Activated CD4-positive, CD25-positive, alpha-beta regulatory T cell treated with anti-CD3 and anti-CD28 coated beads, Interleukin-2, amount 50 U/mL, for 72 hours (primary cell): ENCODE measurements at places on chromosomes 13 and 19.

- DNase-seq, result no peak
Observed at GRCh38 chr13:20637811-20638210, 65.7 kb upstream of the IL17D start.

DNA sequence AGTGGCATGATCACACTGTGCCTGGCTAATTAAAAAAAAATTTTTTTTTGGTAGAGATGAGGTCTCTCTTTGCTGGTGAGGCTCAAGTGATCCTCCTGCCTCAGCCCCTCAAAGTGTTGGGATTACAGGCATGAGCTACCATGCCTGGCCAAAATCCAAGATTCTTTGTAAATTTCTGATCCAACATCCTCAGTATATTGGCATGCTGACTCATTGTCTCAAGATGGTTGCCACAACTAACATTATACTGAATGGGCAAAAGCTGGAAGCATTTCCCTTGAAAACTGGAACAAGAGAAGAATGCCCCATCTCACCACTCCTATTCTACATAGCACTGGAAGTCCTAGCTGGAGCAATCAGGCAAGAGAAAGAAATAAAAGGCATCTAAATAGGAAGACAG, 100.0 kb downstream of the KLF5 start:
- DNase-seq, result no peak

- DNase-seq, result no peak
Observed at GRCh38 chr19:44879309-44880065, 11.6 kb upstream of the TOMM40 start.

- no peak for DNase-seq
Observed at GRCh38 chr13:100987948-100988347, 313.4 kb upstream of the TMTC4 start.

- no peak for DNase-seq
Observed at GRCh38 chr19:49911381-49912145, 14.9 kb upstream of the IL4I1 start.

DNA sequence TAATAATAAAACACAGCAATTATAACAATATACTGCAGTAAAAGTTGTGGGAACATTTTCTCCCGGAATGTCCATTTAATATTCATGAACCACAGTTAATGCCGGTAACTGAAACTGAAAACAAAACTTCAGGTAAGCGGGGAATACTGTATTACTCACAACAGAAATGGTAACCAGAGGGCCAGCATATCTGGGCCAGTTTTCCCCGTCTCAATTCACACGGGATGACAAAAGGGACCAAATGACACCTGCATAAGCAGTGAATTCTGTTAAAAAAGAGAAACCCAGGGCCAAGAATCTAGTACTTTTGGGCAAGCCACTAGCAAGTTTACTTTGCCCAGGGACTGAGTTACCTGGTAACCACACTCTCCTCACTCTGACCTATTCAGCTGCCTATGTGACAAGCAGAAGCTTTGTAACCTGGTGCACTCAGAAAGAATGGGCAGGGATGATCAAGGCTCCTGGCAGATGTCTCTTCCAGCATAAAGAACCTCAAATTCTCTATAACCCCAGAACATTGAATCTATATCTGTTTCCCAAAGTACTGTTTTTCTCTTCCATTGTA, 1171.2 kb downstream of the DIAPH3 start:
- no peak for DNase-seq

DNA sequence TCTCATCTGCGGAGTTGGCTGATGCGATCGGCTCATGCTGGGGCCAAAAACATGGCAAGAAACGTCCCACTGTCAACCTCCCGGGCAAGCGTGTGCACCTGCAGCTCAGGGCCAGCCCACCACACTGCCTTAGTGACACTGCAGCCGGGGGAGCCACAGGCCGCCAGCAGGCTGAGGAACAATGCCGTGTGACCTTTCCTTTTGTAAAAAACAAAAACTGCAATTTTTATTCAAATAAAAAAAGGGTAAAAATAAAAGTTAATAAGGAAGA, 18.8 kb upstream of the TMEM255B start:
- DNase-seq, result no peak

DNA sequence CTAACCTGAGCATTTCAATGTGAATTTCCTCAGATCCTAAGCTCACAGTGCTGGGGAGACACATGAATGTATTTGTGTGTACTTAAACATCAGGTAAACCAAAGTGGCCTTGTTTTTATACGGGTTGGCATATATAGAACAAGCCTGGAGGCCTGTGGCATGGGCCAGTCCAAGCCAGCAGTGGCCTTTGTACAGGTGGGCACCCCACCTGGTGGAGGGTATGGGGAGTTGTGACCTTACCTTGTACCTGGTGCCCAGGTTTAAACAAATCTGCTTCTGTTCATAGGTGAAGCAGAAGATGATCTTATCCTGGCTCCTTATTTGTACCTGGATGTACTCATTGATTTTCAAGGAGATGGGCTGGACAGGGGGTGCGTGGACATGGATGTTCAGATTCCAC, 71.0 kb downstream of the ERICH6B start:
- no peak for DNase-seq

GRCh38 chr13:106061781-106062180, 473.7 kb downstream of the EFNB2 start:
- DNase-seq, result no peak

DNA sequence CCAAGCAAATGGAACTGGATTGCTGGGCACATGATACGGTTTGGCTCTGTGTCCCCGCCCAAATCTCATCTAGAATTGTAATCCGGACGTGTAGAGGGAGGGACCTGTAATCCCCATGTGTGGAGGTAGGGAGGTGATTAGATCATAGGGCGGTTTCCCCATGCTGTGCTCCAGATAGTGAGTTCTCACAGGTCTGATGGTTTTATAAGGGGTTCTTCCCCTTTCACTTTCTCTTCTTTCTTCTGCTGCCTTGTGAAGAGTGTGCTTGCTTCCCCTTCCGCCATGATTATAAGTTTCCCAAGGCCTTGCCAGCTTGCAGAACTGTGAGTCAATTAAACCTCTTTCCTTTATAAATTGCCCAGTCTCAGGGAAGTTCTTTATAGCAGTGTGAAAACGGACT, 32.6 kb upstream of the MTIF3 start:
- no peak for DNase-seq

GRCh38 chr19:53664760-53665159, 33.0 kb downstream of the DPRX start:
- no peak for DNase-seq

DNA sequence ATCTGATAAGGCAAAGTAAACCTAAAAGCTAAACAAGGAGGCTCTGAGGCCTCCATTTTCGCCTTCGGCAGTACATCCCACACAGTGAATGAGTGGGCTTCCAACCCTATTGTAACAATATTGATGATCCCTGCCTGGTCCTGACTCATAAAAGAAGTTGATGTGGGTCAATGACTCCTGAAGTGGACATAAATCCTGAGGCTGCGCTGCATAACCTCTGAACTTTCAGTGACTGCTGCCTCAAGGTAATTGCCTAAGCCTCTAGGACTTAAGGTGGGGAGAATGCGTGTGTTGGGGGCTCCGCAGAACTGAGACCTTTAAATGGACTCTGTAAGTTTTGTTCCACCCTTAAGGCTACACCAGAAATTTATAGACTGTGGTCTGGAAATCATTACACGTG, 42.6 kb downstream of the SIAH3 start:
- no peak for DNase-seq

GRCh38 chr13:100789968-100790367, 115.4 kb upstream of the TMTC4 start:
- no peak for DNase-seq

- no peak for DNase-seq
Observed at GRCh38 chr13:79245937-79246577, 160.0 kb downstream of the RBM26 start.

GRCh38 chr13:109779876-109780510, 6.4 kb downstream of the IRS2 start:
- no peak for DNase-seq

- DNase-seq, result no peak
Observed at GRCh38 chr13:62387647-62388046, 972.0 kb upstream of the PCDH20 start.

GRCh38 chr13:43128504-43128961, 105.1 kb downstream of the DNAJC15 start:
- no peak for DNase-seq

DNA sequence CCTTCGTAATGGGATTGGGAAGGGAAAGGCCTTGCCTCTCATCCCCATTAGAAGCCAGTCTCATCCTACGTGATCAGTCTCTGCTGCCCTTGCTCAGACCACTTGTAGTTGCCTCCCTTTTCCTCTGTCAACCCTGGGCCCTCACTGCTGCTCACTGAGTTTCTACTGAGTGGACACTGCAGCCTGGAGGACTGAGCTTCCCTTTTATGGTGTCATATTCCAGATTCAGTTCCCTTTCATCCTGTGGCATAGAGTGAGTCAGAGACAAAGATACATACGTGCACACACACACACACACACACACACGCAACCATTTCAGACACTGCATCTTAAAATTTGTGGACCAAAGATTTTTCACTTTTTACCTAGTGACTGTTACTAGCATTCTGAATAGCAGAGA, 56.6 kb downstream of the COG3 start:
- DNase-seq, result no peak

- peak; percentile 25 for DNase-seq
Observed at GRCh38 chr13:114105521-114106225, 26.8 kb downstream of the RASA3 start.

- no peak for DNase-seq
Observed at GRCh38 chr13:33145667-33146066, 129.4 kb downstream of the KL start.

- DNase-seq, result no peak
Observed at GRCh38 chr13:30179597-30180276, 127.6 kb downstream of the KATNAL1 start.

DNA sequence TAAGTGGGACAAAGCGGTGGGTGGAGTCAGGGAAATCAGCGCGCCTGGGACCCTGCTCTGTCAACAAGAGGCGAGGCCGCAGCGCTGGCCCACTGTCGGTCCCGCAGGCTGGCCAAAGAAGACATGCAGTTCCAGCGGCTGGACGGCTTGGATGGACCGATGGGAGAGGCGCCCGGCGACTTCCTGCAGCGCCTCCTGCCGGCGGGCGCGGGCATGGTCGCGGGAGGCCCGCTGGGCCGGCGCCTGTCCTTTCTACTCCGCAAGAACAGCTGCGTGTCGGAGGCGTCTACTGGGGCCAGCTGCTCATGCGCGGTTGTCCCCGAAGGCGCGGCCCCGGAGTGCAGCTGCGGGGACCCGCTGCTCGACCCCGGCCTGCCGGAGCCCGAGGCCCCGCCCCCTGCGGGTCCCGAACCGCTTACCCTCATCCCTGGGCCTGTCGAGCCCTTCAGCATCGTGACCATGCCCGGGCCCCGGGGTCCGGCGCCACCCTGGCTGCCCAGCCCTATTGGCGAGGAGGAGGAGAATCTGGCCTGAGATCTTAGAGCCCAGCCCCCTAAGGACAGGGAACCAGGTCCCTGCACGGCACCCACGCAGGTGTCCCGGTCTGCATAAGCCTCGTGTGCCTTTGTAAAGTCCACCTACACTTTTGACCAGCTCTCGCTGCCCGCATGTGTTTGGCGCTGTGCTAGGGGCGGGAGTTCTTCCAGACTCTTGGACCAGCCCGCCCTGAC, 6.1 kb downstream of the BEST2 start:
- DNase-seq, result peak; percentile 83

- no peak for DNase-seq
Observed at GRCh38 chr19:2274931-2275535, 6.9 kb downstream of the PEAK3 start.

GRCh38 chr13:48108106-48108505, 13.2 kb upstream of the MED4 start:
- no peak for DNase-seq

DNA sequence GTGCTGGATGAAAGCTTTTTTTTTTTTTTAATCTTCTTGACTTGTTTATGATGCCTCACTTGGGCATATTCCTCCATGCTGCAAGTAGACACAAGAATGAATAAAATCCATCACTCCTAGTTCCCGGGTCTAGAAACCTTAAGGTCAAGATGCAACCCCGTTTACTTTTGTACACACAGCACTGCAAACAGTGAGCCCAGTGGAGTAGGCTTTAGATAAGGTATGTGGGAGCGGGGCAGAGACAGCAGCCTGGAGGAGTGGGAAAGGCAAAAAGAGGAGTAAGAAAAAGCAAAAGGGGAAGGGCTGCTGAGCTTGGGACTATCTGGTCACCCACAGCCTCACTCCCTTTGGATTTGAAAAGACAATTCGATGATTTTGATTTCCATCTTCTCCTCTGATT, 429.8 kb upstream of the ARGLU1 start:
- no peak for DNase-seq

- peak; percentile 34 for DNase-seq
Observed at GRCh38 chr19:23116802-23117571, at the start of gene ZNF730. Gene ZNF730, plus strand, starts transcription at chr19:23117025. Its CDS starts 149 bp downstream, at chr19:23117174.

GRCh38 chr13:51420681-51421490, 31.9 kb downstream of the INTS6 start:
- no peak for DNase-seq

DNA sequence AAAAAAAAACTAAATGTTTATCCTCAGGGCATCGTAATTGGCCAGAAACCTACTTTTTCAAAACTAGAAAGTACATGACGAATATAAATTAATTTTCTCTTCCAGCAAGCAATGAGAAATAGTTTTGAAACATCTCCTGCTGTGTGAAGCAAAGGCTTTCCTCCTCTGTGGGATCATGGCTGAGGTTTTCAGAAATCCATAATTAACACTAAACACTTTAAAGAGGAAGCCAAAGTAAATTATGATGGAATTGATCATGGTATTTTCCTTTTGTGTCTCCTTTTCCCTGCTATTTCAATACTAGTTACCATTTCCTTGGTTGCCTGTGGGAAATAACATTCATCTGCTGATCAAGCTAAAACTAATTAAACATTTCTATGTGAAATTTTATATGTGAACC, 1413.8 kb upstream of the PCDH20 start:
- DNase-seq, result no peak

GRCh38 chr19:5253406-5254110, 87.1 kb downstream of the PTPRS start:
- no peak for DNase-seq

GRCh38 chr19:30167976-30168635, 204.1 kb upstream of the ZNF536 start:
- no peak for DNase-seq

DNA sequence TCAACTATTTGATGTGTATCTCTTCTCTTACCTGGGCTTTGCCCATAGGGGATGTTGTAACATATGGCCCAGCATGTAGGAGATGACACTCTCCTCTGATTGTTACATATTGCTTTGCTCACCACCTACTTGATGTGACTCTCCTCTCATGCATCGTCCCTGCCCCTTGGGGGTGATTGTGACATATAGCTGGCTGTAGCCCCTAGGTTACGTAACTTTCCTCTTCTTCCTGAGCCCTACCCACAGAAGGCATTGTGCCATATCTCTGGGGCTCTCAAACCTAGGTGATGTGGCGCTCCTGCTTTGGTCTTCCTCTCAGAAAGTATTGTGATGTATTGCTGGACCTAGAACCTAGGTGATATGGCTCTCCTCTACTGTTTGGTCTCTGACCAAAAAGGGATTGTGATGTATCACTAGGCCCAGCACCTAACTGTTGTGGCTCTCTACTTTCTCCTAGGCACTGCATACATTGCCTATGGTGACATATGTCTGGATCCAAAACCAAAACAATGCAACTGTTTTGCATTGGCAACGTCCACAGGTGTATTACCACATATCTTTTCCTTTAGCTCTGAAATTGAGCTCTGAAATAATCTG, 71.9 kb upstream of the ZNF724 start:
- DNase-seq, result no peak
